ENCODE measurements at places on chromosomes 5 and 9.

DNA sequence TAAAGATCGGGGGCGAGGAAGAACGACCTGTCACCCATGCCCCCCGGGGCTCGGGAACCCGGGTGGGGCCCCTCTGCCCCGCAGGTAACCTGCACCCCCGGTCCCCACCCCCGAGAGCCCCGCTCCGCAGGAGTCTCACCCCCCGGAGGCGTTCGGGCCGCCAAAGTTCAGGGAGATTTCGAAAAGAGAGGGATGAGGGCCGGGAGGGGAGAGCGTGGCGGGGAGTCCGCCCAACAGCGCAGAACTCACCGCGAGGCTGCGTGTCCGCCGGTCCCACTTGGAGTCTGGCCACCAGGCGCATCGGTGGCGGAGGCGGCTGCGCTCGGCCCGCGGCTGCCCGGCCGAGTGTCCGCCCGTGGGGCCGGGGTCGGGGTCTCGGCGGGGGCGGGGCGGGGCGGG, at the start of gene PHF19:
Gene PHF19 (minus strand): TSS at position 347 of the 399 bp plus-strand sequence. CDS start 2,447 bp downstream, outside the sequence.
- DNase-seq, result peak; percentile 19

DNA sequence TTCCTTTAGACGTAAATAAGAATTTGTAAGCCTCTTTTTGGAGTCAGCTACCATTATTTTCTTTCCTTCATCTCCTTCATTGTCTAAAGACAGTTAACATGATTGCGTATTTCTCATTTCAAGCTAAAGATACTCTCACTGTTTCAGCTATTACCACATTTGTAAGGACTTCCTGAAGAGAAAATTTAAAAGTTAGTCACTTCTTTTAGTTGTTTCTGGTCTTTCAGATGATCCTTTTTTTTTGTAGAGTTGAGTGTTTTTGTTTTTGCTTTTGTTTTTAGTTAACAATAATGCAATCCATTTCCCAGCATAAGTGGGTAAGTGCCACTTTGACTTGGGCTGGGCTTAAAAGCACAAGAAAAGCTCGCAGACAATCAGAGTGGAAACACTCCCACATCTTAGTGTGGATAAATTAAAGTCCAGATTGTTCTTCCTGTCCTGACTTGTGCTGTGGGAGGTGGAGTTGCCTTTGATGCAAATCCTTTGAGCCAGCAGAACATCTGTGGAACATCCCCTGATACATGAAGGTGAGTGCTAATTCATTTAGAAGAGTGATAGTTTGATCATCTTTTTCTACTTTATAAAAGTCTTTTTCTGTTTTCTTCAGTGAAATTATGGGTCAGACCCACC, 2.0 kb downstream of the IL31RA start:
- DNase-seq, result no peak

- DNase-seq, result no peak
Observed at GRCh38 chr5:169071-169727, 22.1 kb upstream of the LRRC14B start.

GRCh38 chr5:41921166-41921565, 3.9 kb upstream of the FBXO4 start:
- no peak for DNase-seq

GRCh38 chr5:52788505-52788821, 747 bp downstream of the ITGA1 start:
- DNase-seq, result no peak

DNA sequence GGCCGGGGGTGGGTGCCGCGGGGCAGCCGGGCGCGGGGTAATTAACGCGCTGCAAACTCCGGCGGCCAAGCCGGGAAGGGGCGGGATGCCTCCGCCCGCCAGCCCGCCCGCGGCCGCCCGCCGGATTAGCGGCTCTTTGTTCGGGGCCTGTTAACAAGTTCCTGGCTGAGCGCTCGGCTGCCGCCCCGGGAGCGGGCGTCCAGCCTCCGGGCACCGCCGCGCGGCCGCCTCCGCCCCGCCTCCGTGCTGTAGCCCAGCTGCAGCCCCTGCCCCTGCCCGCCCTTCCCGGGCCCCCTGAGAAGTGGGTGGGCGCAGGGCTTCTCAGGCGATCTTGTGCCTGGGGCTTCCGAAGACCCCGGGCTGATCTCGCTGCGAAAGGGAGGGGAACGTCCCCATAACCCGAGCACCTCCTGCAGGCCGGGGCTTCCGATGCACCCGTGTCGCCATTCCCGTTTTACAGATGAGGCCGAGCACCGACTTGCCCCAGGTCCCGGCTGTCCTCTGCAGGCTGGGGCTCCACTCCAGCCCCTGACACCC, 7.5 kb downstream of the UNC5A start:
- no peak for DNase-seq

DNA sequence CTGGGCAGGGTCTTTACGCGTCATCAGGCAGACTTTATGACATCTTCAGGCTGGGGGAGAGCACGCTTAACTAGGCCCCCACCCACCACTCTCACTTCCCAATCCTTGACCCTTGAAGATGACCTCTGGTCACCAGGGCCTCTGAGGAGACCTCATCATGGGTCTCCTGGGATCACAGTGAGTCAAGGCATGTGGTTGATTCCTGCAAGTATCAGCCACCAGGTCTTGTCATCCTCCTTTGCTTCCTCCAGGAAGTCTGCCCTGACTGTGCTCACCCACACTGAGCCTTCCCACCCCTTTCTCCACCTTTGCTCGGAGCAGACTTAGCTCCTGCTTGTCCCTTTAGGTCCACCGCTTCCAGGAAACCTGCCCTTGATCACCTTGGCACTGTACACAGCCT, 17.3 kb downstream of the ODF2 start:
- no peak for DNase-seq

- no peak for DNase-seq
Observed at GRCh38 chr5:111781200-111781599, 24.2 kb upstream of the NREP start.

GRCh38 chr5:139391570-139392323, 2.0 kb upstream of the MZB1 start:
- no peak for DNase-seq

- DNase-seq, result no peak
Observed at GRCh38 chr5:107673039-107673367, 2.3 kb upstream of the EFNA5 start.

- no peak for DNase-seq
Observed at GRCh38 chr9:126131066-126132010, 195.3 kb upstream of the MVB12B start.

DNA sequence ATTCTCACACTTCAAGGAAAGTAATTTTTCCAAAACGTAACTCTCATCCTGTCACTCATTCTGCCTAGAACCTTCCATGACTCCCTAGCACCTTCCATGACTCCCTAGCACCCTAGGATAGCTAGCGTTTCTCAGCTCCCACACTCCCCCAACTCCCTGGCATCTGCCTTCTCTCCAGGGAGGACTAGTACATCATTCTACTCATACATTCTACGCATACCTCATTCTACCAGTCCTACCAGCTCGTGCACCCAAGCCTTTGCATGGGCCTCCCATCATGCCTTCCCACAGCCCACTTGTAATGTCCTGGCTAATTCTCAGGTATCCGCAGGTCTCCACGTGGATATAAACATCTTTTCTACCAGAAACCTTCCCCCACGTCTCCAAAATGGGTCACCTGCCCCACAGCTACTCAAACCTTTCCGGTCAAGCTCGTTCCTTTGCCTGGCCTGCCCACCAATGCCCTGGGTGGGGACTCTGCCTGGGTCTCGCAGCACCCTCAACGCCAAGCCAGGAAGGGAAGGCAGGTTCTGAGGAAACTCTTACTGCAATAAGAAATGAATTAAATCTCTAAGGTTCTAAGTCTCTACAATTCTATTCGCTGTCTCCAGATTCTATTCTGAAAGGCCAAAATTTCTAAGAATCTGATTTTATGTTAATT, 930 bp downstream of the ANKS6 start:
- DNase-seq, result no peak

GRCh38 chr5:77900691-77901090, 124.6 kb upstream of the TBCA start:
- no peak for DNase-seq

DNA sequence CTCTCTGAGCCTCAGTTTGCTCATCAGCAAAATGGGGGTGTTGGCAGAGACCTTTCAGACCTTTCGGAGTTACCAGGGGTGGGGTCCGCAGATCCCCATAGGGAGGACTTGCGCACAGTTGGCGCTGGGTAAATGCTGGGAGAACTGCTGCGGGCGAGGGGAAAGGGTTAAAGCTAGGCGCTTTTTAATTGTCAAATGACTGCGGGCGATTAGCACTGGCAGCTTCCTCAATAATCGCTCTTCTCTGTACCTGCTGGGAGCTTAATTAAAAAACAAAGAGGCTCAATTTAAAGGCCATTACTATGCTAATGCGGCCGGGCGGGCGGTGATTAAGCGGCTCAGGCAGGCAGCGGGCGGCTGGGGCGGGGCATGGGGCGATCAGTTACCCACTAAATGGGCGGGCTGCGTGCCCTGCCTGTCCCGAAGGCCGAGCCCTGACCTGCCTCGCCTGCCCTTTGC, 63.0 kb downstream of the LMX1B start:
- no peak for DNase-seq

DNA sequence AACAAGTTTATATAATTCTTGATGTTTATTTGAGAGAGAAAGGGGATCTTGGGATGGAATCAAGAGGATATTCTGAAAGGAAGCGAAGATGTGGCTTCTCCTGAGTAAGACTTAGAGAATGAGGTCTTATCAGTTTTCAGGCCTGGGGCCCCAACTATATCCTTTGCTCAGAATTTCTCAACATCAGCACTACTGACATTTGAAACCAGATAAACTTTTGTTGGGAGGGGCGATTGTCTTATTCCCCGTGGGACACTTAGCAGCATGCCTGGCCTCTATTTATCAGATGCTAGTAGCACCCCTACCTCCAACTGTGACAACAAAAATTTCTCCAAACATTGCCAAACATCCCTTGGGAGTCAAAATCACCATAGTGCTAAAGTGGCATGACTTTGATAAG, 567.7 kb downstream of the MAT2B start:
- DNase-seq, result no peak

DNA sequence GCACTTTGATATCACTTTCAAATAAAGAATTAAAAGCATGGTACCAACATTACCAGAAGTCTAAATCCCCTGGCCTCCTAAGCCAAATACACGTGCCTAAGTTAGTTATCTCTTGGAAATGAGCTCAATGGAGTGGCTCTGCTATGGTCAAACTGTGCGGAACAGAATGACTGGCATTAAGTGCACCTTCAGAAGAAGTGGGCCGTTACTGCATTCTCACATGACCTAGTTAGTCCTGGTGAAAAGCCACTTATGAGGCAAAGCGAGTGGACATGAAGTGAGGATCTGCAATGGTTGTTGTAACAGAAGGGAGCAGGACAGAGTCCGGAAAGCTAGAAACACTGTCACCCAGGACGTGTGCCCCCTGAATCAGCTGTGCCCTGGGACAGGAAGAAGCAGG, 633.1 kb downstream of the IRX1 start:
- DNase-seq, result no peak

- no peak for DNase-seq
Observed at GRCh38 chr5:172817664-172818063, 16.4 kb upstream of the ERGIC1 start.

DNA sequence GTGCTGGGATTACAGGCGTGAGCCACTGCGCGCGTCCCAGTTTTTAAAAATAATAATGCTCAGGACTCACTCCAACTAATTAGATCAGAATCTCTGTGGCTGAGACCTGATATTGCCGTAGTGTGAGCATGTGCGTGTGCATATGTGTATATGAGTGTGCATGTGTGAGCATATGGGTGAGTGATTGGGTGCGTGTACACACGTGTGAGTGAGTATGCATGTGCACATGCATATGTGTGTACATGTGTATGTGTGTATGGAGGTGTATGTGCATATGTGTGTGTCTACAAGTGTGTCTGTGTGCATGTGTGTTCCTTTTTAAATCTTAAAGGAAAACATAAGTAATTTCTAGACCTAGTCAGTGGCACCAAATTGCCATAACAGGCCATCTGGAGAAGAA, 54.8 kb upstream of the CKS2 start:
- no peak for DNase-seq

DNA sequence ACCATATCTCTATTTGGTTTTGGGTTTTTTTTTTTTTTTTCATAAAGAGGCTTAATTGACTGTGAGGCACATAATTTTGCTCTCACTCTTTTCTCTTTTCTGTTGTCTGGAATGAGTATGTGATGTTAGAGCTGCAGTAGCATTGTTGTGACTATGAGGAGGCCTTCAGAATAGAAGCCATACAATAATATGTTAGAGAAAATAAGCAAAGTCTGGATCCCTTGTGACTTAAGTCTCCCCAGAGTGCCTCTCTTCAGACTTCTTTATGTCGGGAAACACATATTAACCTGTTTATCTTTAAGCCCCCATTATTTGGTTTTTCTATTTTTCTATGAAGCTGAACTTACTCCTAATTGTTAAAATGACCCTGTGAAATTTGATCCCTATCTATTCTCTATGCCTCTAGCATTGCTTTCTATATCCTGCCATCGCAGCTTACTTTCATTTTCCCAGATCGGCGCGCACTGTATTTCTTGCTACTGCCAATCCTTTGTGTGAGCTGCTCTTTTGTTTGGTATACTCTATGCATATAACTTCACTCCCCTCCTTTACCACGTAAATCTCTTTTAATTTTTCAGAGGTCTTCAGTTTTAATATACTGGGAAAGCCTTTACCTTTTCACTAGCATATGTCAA, 372.5 kb upstream of the KCNN2 start:
- no peak for DNase-seq

DNA sequence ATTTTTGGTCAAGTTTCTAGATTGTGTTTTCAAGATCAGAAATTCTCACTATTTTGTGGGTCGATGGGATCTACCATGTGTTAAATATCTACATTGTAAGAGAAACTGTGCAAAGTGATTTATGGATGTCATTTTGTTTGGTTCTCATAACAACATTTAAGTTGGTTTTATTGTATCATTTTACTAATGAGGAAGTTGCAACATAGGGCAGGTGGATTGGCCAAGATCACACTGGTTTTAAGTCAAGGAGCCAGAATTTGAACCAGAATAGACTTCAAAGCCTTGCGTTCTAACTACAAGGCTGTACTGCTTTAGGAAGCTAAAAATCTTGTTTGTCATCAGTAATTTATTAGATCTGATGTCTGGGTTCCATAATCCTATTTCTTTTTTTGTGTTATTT, 23.4 kb downstream of the SH3TC2 start:
- no peak for DNase-seq

GRCh38 chr9:7009065-7009464, 251.3 kb downstream of the KDM4C start:
- no peak for DNase-seq

Measured in effector CD4-positive, alpha-beta T cell (primary cell).